ENCODE measurements at places on chromosomes 13 and 19. TPM values are rescaled to one million over a fixed set of nuclear protein-coding genes. Genes with fewer than 3 reads are reported as not detected.

GRK1 gene
- total RNA-seq, result under 0.01 TPM

OVOL3 gene
- not detected for total RNA-seq

ZNF578 gene
- total RNA-seq, result 36.3 TPM

ACER1 gene
- total RNA-seq, result not detected

ZBTB7A gene
- total RNA-seq, result 2.0 TPM

PODNL1 gene
- total RNA-seq, result 0.41 TPM

PNMA8B gene
- total RNA-seq, result 17.1 TPM

CEACAM16 gene
- not detected for total RNA-seq

SHC2 gene
- 9.8 TPM for total RNA-seq

ARRDC5 gene
- total RNA-seq, result not detected
